Stimulated activated CD8-positive, alpha-beta memory T cell treated with anti-CD3 and anti-CD28 coated beads, Interleukin-7, amount 100 ng/mL, for 4 hours (primary cell): ENCODE measurements at places on chromosomes 16 and 17.

DNA sequence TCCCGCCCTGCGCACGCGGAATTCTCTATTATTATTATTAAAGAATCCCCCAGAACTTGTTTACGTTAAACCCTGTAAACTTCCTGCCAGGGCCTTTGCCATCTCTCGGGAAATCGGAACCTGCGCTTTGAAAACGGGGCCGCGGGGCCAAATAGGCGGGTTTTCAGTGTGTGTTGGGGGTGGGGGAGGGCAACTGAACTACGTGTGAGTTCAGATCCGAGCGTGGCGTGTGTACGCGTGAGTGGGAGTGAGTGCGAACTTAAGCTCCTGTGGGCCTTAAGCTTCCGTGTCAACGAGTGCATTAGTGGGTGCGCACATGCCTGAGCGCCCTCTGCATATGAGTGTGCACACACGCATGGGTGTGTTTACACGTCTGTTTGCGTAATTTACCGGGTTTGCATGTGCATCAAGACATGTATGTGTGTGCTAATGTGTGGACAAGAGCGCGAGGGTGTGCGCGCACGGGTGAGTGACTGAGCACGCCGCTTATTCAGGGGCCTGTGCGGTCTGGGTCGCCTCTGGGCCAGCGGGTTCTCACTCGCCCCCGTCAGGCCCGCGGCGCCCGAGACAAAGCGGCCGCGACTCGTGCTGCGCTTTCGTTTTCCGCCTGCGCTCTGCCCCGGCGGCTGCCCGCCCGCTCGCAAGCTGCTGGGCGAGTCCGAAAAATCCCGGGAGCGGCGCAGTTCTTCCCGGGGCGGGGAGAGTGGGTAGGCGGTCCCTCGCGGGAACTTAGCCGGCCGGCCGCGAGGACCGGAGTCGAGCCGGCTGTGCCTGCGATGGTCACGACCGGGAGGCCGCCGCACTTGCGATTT, 1.2 kb upstream of the FOXF1 start:
- no peak for DNase-seq

GRCh38 chr17:40092581-40092980, 7.8 kb downstream of the NR1D1 start:
- no peak for DNase-seq

DNA sequence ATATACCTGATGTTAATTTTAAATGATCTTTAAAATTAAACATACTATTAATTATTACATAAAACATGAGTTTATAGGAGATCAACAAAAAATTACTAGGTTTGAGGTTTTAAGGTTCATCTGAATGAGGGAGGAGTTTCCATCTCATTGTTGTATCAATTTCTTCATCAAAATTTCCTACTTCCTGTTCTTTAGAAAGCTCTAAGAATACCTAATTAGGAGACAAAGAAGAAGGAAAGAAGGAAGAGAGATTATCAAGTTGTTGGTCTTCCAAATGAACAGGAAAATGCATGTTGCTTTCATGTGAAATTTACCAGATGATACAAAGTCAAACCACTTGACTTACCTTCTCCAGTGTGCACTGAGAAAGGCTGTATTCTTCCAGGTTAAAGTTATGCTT, 18.1 kb upstream of the ABCA9 start:
- DNase-seq: no peak

GRCh38 chr16:64251742-64252141, 870.1 kb downstream of the CDH11 start:
- DNase-seq: no peak

GRCh38 chr17:78940708-78941107, 15.5 kb upstream of the TIMP2 start:
- no peak for DNase-seq

- peak; percentile 76 for DNase-seq
These were observed 59.6 kb downstream of the WSB1 start for GRCh38 chr17:27353461-27354050.

DNA sequence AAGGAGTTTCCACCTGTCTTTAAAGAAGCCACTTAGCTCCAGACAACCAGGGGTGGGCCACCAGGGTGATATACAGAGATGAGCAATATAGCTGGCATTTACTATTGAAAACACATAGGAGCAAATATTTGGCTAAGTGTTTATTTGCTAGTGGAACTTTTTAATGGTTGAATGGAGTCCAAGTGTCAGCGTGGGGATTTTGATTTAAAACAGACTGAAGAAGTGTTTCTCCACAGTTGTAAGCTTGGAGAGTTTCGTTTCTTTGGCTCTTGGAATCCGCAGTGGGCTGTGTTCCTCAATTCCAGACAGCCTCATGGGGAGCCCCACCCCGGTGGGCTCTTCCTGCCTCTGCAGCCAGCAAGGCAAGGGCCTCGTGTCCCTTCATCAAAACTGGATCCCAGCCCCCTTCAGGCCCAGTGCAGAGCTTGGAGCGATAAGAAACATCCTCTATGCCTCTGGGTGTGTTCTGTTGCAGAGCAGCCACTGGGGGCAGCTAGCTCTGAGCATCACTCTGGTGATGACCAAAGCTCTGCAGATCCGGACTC, 36.1 kb downstream of the NOG start:
- no peak for DNase-seq

GRCh38 chr16:11211977-11212797, 43.8 kb downstream of the SOCS1 start:
- no peak for DNase-seq

GRCh38 chr16:48001324-48001895, 154.4 kb downstream of the ABCC12 start:
- DNase-seq: no peak

DNA sequence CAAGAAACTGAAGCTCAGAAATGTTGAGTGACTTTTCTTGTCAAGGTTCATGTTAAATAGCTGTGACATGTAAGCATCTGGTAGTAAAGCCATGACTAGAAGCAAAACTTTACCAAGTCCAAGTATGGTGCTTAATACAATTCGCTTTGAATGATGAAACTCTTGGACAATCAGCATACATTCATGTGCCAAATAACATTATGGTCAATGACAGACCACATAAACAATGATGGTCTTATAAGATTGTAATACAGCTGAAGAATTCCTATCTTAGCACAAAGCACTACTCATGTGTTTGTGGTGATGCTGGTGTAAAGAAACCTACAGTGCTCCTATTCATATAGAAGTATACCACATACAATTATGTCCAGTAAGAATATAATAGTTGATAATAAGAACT, 97.1 kb upstream of the RPRML start:
- DNase-seq: no peak

- no peak for DNase-seq
These were observed 49.2 kb upstream of the CACNG3 start for GRCh38 chr16:24206926-24207325.

DNA sequence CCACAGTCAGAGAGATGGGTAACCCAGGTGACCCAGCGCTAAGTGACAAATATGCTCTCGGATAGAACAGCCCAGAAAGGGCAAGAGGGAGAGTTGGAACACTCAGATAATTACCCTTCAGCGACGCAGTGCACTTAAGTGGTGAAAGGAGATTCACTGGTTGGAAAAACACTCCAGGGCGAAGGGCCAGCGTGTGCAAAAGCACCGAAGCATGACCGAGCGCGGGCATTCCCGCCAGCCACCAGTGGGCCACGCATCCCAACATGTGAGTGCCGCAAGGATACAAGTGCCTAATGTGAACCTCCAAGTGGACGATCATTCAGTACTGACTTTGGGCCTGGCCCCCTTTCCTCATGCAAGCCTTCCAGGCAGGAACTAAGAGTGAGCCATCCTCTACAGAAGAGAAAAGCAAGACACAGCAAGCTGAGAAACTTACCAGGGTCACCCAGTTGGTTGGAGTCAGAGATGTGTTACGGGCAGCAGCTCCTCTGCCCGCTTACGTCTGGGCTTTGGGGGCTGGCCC, 258.4 kb downstream of the C16orf95 start:
- DNase-seq: no peak

DNA sequence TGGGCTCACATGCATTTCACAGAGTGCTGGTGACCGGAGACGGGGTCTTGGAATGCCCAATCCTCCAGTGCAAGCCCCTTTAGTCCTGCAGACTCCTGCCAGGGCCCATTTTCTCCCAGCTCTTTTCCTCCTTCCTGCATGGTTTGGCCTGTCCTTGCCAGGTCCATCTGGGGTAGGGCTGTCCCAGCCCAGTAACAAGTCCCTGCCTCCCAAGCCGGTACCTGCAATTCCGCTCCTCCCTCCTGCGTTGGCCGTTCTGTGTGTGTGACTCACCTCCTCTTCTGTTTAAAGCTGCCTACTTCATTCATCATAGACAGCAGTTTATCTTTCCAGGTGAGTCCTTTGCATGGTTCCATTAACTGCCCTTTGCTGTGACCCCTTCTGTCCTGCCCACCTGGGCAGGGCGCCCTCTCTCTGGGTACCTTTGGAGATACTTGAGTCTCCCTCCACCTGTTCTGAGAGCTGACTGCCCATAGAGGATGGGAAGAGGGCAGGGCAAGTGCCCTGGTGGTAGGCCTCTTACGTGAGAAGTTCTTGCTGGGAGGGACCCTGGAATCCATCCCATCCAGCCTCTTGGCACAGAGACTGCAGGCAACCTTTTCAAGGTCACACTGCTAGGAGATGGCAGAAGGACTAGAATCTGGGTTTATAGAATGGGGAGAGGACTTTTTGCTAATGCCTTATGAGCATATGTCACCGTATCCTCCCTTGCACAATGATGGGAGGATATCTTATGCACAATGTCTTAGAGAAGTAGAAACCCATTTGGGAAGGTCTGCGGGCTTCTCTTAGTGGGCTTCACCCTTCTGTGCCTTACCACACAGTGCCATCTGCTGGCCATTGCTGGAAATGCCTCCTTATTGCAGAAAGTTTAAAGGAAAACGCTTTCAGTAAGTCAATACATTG, 29.7 kb upstream of the LGALS9 start:
- DNase-seq: peak; percentile 62

GRCh38 chr17:83173914-83174361, 94.5 kb downstream of the METRNL start:
- no peak for DNase-seq

GRCh38 chr17:63631062-63631461, 8.8 kb downstream of the MAP3K3 start:
- DNase-seq: no peak

- no peak for DNase-seq
These were observed 53.6 kb downstream of the CDH11 start for GRCh38 chr16:65068151-65068740.

GRCh38 chr16:84687715-84688114, 12.1 kb upstream of the USP10 start:
- DNase-seq: no peak

DNA sequence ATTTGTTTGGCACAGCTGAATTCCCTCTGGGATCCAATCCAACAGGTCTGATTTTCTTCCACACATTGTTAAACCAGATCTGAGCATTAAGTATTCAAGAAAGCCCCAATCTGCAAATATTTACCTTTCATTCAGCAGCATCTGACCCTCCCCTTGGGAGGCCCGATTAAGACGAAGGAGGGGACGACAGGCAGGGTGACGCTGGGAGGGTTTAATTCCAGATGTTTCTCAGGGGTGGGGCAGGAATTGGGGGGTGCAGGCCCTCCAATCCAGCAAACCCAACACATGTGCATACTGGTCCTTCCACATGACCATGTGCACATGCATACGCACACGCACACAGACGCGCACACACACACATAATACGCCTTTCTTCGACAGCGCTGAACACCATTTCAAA, 240.5 kb downstream of the GSG1L start:
- DNase-seq: no peak

- peak; percentile 52 for DNase-seq
These were observed 36.1 kb downstream of the RNF112 start for GRCh38 chr17:19447085-19447583.

- no peak for DNase-seq
These were observed 996 bp downstream of the TNFSF13 start for GRCh38 chr17:7559320-7560171.
